A549 treated with AZD2906 at 1 μM for 4 hours (cell line): ENCODE measurements at places on chromosomes 7 and 10. TPM values are rescaled to one million over a fixed set of nuclear protein-coding genes. Genes with fewer than 3 reads are reported as not detected.

The ADCYAP1R1 gene
- 0.03 to 0.07 TPM (median 0.03 TPM) in 4 of 5 replicates, not detected in the other for total RNA-seq

The SFXN4 gene
- 39.8 to 50.3 TPM (median 44.5 TPM) in 5 replicates for total RNA-seq

The SIRT1 gene
- 14.8 to 19.0 TPM (median 15.7 TPM) in 5 replicates for total RNA-seq

The C10orf105 gene
- not detected in 5 replicates for total RNA-seq

The VSTM2A gene
- total RNA-seq, result not detected in 5 replicates

The CYP3A4 gene
- total RNA-seq, result 0.06 to 0.10 TPM (median 0.10 TPM) in 4 of 5 replicates, not detected in the other

The OR13A1 gene
- total RNA-seq, result 0.06 TPM in 1 of 5 replicates, not detected in the others

The PTEN gene
- 32.0 to 52.8 TPM (median 38.7 TPM) in 5 replicates for total RNA-seq

The CTBP2 gene
- total RNA-seq, result 107 to 131 TPM (median 123 TPM) in 5 replicates

The TRPV6 gene
- 0.02 TPM in 1 of 5 replicates, not detected in the others for total RNA-seq

The EPHB6 gene
- total RNA-seq, result 0.40 to 0.87 TPM (median 0.60 TPM) in 5 replicates

The TAC1 gene
- 0.07 TPM in 1 of 5 replicates, not detected in the others for total RNA-seq

The ETV1 gene
- total RNA-seq, result 1.8 to 2.6 TPM (median 2.1 TPM) in 5 replicates

The OR6B1 gene
- total RNA-seq, result not detected in 5 replicates

The EPO gene
- 0.09 TPM in 1 of 5 replicates, not detected in the others for total RNA-seq

The MYH16 gene
- total RNA-seq, result 0.27 to 0.41 TPM (median 0.34 TPM) in 5 replicates
